Temporal lobe (tissue), 4 donors: ENCODE measurements at places on chromosomes 3 and 15. TPM values are rescaled to one million over a fixed set of nuclear protein-coding genes. Genes with fewer than 3 reads are reported as not detected.

MOBP gene
- 0.25 TPM for total RNA-seq

BCHE gene
- total RNA-seq, result 14.0 TPM

CACNA2D2 gene
- 3.9 TPM for total RNA-seq

KPNA4 gene
- 29.0 TPM for total RNA-seq

GASK1A gene
- 4.9 TPM for total RNA-seq

CEP70 gene
- 53.1 TPM for total RNA-seq

TP63 gene
- total RNA-seq, result 0.25 TPM

THPO gene
- under 0.01 TPM for total RNA-seq

CA12 gene
- total RNA-seq, result 10.3 TPM

XCR1 gene
- total RNA-seq, result not detected

CPNE9 gene
- total RNA-seq, result 0.49 TPM

FBXL22 gene
- total RNA-seq, result 0.74 TPM

ARGFX gene
- not detected for total RNA-seq

LRRC57 gene
- 16.0 TPM for total RNA-seq

SPINK8 gene
- not detected for total RNA-seq

SIDT1 gene
- 3.7 TPM for total RNA-seq

EBLN2 gene
- 3.9 TPM for total RNA-seq

LAMB2 gene
- 56.3 TPM for total RNA-seq

NANOGP8 gene
- total RNA-seq, result 0.25 TPM

ZBED2 gene
- total RNA-seq, result not detected

DPPA2 gene
- not detected for total RNA-seq

OSTN gene
- total RNA-seq, result 6.9 TPM

CYP8B1 gene
- total RNA-seq, result not detected

TRH gene
- 4.4 TPM for total RNA-seq
